Activated CD8-positive, alpha-beta T cell treated with anti-CD3 and anti-CD28 coated beads for 36 hours (primary cell): ENCODE measurements at places on chromosomes 3 and 15. TPM values are rescaled to one million over a fixed set of nuclear protein-coding genes. Genes with fewer than 3 reads are reported as not detected.

Gene BFSP2
- 0.51 TPM for total RNA-seq

Gene SIDT1
- total RNA-seq: 24.0 TPM

Gene C3orf22
- not detected for total RNA-seq

Gene IL12A
- total RNA-seq: not detected

Gene TMEM108
- not detected for total RNA-seq

Gene HCLS1
- total RNA-seq: 196 TPM

Gene CLCN2
- total RNA-seq: 4.0 TPM

Gene CPB1
- total RNA-seq: not detected

DNA sequence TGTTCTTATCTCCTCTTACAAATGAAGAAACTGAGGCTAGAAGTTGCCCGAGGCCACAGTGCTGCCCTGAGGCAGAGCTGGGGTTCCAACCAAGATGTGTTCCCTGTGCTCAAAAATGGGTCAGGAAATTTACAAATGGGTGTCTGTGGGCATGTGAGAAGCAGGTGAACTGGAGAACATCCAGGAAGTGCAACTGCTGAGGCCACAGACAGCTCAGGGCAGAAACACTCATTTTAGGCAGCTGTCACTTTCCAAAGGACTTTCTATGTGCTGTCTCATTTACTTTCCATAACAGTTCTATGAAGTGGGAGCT is 47.2 kb upstream of the ATP2B2 start:
- DNase-seq: peak; percentile 35

- DNase-seq: no peak
Measured at GRCh38 chr3:57855281-57855680, 99.2 kb downstream of the SLMAP start.

GRCh38 chr3:163547014-163547685 is 1531.1 kb downstream of the SI start:
- DNase-seq: no peak

DNA sequence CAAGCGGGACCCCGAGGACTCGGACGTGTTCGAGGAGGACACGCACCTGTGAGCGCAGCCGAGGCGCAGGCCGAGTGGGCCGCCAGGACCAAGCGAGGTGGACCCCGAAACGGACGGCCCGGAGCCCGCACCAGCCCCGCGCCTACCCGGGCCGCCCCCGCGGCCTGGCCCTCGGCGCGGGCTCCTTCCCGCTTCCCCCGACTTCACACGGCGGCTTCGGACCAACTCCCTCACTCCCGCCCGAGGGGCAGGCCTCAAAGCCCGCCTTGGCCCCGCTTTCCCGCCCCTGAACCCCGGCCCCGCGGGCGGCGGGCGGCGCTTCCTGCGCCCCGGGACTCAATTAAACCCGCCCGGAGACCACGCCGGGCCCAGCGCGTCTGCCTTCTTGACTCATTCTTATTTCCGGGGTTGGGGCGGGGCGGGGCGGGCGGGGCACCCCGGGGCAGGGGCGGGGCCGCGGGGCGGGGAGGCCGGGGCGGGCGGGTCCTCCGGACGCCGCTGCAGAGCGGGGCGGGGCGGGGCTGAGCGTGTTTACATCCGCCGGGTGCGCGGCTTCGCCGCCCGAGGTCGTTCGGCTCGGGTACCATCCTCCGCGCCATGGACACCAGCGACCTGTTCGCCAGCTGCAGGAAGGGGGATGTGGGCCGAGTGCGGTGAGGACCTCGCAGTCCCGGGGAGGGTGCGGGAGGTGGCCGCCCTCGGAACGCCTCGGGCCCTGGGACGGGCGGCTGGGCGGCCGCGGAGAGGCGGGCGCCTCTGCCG is at the start of gene ABTB1:
Gene ABTB1, plus strand, starts transcription at position 524 of the 762 bp plus-strand sequence. Its CDS starts 74 bp downstream, at position 598.
- peak; percentile 91 for DNase-seq

- DNase-seq: peak; percentile 11
Measured at GRCh38 chr3:150132101-150132749, 161.5 kb upstream of the PFN2 start.

GRCh38 chr15:55816017-55816416 is 73.1 kb upstream of the PRTG start:
- DNase-seq: no peak

DNA sequence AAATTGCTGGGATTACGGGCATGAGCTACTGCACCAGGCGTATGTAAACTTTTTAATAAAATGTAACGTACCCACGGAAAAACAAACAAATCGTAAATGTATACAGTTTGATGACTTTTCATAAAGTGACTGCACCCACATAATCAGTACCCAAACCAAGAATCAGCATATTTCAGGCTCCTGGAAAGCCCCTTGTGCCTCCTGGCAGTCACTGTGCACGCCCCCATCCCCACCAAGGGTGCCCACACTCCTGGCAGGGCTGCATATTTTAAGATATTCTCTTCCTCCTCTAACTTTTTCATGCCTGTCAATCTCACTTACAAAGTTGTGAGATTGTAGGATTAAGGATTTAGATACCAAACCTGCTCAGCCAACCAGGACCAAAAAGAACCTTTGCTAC is 305.5 kb downstream of the SHQ1 start:
- no peak for DNase-seq

DNA sequence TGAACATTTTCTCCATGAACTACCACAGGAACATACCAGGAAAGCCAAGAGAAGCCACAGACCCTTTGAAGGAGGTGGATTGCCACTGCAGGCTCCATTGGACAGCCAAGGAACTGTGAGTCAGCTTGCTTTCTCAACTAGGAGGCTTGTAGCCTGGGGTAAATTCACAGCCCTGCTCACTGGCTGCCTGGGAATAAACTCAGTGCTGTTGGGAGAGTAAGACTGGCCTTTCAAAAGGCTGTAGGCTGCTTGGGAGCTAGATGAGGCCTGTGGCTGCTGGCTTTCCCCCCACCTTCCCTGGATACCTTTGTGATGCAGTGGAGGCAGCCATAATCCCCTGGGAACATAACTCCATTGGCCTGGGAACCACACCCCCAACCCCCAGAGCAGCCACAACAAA is 223.5 kb upstream of the RBMS3 start:
- DNase-seq: no peak

- DNase-seq: no peak
Measured at GRCh38 chr3:194570235-194570634, 63.0 kb downstream of the TMEM44 start.

DNA sequence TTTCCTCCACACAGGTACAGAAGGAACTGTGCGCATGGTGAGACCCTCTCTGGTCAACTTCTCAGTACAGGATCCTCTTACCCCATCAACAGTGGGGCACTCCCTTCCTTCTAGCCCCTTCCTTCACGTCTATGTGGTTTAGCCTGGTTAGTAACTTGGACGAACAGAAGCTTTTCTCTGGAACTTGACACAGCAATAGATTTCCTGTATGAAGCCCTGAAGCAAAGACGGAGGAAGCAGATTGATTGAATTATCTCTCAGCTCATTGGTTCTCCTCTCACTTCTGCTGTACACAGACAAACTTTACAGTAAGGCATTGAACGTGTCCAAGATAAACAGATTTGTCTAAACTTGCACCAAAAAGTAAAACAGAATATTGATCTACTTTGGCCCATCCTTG is at the start of gene CD200R1:
Gene CD200R1, minus strand, starts transcription at position 210 of the 400 bp plus-strand sequence. CDS start 246 bp downstream, outside the sequence.
- no peak for DNase-seq

DNA sequence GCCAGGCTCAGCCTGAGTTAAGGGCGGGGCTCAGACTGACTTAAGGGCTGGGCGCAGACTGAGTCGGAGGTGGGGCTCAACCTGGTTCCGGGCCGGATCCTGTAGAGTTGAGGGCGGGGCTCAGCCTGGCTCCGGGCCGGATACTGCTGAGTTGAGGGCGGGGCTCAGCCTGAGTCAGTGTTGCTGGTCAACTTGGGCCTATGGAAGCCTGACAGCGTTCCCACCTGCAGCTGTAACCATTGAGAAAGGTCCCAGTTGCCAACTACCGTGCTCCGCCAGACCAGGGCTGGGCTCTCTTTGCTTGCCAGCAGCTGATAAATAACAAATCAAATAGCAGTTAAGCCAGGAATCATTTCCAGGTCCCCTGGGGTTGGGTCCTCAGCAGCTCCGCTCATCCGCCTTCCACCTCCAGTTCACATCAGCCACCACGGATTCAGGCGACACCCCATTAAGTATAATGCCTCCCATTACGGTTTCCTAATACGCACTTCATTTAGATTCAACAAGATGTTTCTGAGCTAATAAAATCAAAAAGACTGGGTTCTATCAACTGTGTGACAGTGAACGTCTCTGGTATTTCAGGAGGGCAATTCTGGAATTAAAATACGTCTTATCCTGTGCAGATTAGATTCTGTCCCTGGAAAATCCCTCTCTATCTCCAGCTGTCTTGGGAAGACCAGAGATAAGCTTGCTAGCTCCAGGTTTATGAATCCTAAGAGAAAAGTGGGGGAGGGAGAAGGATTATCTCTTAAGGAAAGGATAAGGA is 7.3 kb downstream of the GRIP2 start:
- DNase-seq: no peak

GRCh38 chr3:197540961-197541377 is 14.8 kb downstream of the BDH1 start:
- DNase-seq: no peak

GRCh38 chr3:192637803-192638202 is 89.5 kb downstream of the FGF12 start:
- DNase-seq: no peak

GRCh38 chr3:8571256-8571655 is 69.6 kb downstream of the LMCD1 start:
- peak; percentile 11 for DNase-seq

- DNase-seq: no peak
Measured at GRCh38 chr3:184414418-184415202, 34.8 kb downstream of the CHRD start.

GRCh38 chr3:9179826-9180763 is 69.4 kb downstream of the SRGAP3 start:
- DNase-seq: peak; percentile 10

DNA sequence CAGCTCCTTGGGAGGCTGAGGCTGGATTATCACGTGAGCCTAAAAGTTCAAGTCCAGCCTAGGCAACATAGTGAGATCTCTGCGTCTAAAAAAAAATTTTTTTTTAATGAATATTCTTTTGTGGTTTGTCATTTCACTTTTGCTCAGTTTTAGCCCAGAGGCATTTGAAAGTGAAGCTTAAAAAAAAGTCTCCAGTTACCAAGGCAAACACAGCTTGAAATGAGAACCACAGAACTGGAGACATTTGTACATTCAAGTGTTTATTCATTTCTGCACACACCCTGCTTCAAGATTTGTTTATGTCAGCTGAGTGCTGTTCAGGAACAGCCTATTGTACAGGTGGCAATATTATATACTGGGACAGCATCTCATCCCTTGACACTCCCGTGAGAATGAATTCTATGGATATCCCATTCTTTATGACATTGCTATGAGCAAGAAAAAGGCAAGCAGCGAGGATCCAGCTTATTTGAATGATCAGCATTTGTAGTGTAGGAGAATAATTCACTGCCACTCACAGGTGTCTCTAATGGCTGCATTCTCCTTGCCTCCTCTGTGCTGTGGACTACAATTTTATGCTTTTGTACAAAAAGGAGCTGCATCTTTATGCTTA is 444.8 kb upstream of the GRM7 start:
- no peak for DNase-seq

DNA sequence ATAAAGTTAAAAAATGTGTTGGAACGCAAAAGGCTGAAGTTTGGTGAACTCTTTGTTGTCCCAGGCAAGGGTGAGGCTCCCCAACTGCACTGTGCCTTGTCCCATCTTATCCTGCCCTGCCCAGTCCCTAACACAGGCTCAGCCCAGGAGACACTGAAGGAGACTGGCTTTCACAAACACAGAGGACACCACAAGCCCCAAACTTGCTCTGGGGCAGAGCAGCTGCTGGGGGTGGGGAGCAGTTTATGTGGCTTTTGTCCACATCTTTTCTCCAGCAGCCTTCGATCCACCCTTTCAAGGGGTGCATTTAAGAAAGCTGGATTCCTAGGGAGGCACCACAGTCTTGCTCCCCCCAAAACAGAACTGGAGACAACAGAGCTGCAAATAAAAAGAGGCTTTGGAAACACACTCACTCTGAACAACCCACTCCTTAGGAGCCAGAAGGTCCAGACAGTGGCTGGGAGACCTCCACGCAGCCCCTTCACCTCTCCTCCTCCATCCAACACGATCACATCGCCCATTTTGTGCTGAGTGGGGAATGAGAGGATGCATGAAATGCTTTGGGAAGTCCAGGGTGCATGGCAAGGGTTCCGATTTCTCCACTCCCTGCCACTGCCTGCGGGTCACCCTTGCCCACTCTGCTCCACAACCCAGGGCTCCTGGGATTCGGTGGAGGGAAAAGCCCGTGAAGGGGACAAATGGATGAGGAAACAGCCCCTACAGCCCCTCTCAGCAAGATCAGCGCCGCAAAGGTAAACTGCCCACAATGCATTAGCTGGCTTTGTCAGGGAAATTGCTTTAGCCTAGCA is 260.5 kb upstream of the TLE3 start:
- DNase-seq: no peak

DNA sequence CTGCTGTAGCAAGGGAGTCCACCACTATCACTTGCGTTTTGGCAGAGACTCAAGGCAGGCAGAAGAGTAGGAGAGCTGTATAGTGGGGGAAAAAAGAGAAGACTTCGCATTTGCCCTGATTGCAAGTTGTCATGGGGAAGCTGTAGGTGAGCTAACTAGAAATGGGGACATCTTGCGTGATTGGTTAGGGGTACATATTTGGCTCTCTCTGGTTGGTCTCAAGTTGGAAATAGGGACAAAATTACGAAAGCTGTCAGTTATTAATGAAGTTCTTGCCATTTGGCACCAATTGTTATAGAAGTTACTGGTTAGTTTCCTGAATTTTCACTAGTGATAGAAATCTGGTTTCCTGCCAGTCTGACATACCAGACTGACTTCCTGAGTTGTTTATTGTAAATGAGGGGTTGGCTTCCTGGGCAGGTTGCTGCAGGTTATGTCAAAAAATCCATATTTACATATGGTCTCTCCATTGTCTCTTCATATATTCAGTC is 8.2 kb upstream of the SENP7 start:
- DNase-seq: peak; percentile 21

GRCh38 chr15:96262097-96262496 is 68.4 kb upstream of the NR2F2 start:
- DNase-seq: no peak
